ENCODE measurements at places on chromosomes 12 and 14. TPM values are rescaled to one million over a fixed set of nuclear protein-coding genes. Genes with fewer than 3 reads are reported as not detected.

AKAP6 gene
- total RNA-seq: 3.7 TPM

- H3K4me1 ChIP-seq: peaks cover 5% of the 10 kb centered on the region
- H3K27me3 ChIP-seq: no peaks in the 10 kb centered on the region
- no peak overlapping the region for H3K27ac ChIP-seq
- no peaks in the 10 kb centered on the region for H3K36me3 ChIP-seq
These were observed 5.6 kb upstream of the E2F7 start for GRCh38 chr12:77070800-77071449.

GRCh38 chr12:65450625-65451024 lies 172.1 kb downstream of the MSRB3 start:
- H3K36me3 ChIP-seq: no peaks in the 10 kb centered on the region
- no peaks in the 10 kb centered on the region for H3K4me1 ChIP-seq
- DNase-seq: no peak
- no peak overlapping the region for H3K27ac ChIP-seq

DNA sequence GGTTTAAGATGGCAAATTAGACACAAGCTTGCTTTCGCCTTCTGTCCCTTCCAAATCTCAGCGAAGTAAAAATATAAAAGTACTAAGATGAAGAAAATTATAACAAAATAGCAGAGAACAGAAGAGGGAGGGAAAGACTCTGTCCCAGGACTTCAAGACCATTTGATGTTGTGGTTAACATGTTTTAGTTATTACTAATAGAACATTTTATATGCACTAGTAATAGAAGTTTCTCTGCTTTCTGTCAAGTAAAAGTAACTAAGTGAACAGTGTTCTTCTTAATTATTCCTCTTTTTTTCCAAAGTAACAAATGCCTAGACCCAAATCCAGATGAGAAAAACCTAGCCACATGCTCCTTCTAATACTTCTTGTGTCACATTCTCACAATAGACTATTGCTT lies 85.1 kb upstream of the DAAM1 start:
- no peaks in the 10 kb centered on the region for H3K4me1 ChIP-seq
- H3K27me3 ChIP-seq: no peaks in the 10 kb centered on the region
- DNase-seq: no peak
- no peak overlapping the region for H3K27ac ChIP-seq
- H3K36me3 ChIP-seq: no peaks in the 10 kb centered on the region
- no peak overlapping the region for H3K4me3 ChIP-seq

C12orf50 gene
- total RNA-seq: 0.09 TPM

KRT77 gene
- not detected for total RNA-seq

DNA sequence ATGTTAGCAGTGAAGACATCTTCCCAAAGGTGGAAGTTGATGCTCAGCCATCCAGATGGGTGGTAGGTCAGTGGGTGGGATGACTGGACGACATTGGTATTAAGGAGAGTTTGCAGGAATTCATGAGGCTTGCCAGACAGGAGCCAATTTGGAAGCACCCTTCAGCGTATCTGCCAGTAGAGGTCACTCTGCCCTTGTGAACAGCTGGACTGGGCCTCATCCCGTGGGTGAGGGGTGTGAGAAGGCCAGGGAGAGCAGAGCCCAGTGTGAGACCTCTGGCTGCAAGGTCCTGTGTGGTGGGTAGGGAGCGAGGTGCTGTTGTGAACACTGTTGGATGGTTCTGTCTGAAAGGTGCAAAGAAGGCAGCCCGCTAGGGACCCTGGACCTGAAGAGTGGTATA lies 37.7 kb downstream of the SLC5A8 start:
- no peak overlapping the region for H3K27ac ChIP-seq
- no peaks in the 10 kb centered on the region for H3K4me1 ChIP-seq
- H3K27me3 ChIP-seq: no peaks in the 10 kb centered on the region
- DNase-seq: no peak
- H3K36me3 ChIP-seq: no peaks in the 10 kb centered on the region

DNA sequence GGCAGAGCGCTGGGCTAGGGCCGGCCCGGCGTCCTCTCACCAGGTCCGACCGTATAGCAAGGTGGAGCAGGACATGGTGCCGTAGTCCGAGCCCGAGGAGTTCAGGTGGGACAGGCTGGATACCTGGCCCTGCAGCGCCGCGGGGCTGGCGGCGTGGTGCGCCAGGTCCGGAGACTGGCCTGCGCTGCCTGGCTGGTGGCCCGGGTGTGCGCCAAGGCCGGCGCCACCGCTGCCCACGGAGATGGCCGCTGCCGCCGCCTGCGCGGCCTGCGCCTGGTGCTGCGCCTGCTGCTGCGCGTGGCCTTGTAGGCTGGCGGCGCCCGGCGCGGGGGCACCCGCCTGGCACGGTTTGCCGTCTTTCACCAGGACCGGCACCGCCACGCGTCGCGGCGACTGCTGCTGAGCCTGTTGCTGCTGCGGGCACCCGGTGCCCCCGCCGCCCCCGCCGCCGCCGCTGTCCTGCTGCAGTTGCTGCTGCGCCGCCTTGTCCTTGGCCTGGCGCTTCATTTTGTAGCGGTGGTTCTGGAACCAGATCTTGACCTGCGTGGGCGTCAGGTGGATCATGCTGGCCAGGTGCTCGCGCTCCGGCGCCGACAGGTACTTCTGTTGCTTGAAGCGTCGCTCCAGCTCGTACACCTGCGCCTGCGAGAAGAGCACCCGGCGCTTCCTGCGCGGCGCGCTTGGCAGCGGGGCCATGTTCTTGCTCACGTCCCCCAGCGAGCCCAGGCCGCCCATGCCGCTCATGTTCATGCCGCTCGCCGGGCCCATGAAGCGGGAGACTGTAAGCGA lies 2.6 kb downstream of the NKX2-1 start:
- H3K4me3 ChIP-seq: no peak overlapping the region
- H3K36me3 ChIP-seq: no peaks in the 10 kb centered on the region
- no peak overlapping the region for H3K27ac ChIP-seq
- H3K4me1 ChIP-seq: peaks cover 11% of the 10 kb centered on the region

GRCh38 chr12:66035288-66035966 lies 95.1 kb downstream of the LLPH start:
- no peak for DNase-seq
- no peaks in the 10 kb centered on the region for H3K4me1 ChIP-seq
- no peak overlapping the region for H3K4me3 ChIP-seq
- no peaks in the 10 kb centered on the region for H3K36me3 ChIP-seq

KLRG1 gene
- 55.8 TPM for total RNA-seq

- H3K27me3 ChIP-seq: no peaks in the 10 kb centered on the region
- no peak for DNase-seq
- H3K4me1 ChIP-seq: no peaks in the 10 kb centered on the region
- no peak overlapping the region for H3K27ac ChIP-seq
- H3K4me3 ChIP-seq: no peak overlapping the region
These were observed 107.1 kb downstream of the PAX9 start for GRCh38 chr14:36768638-36769337.

GRCh38 chr14:30842431-30842830 lies 31.9 kb upstream of the COCH start:
- H3K27ac ChIP-seq: no peak overlapping the region
- H3K36me3 ChIP-seq: no peaks in the 10 kb centered on the region
- H3K27me3 ChIP-seq: no peaks in the 10 kb centered on the region
- H3K4me1 ChIP-seq: no peaks in the 10 kb centered on the region
- no peak for DNase-seq

- H3K4me1 ChIP-seq: peaks cover 5% of the 10 kb centered on the region
- H3K27me3 ChIP-seq: no peaks in the 10 kb centered on the region
- H3K27ac ChIP-seq: no peak overlapping the region
- no peaks in the 10 kb centered on the region for H3K36me3 ChIP-seq
- H3K4me3 ChIP-seq: no peak overlapping the region
- DNase-seq: no peak
These were observed 116.8 kb downstream of the CRADD start for GRCh38 chr12:93793983-93794382.

SPPL3 gene
- 49.4 TPM for total RNA-seq

GRCh38 chr14:65637780-65638179 lies 225.2 kb downstream of the FUT8 start:
- no peaks in the 10 kb centered on the region for H3K36me3 ChIP-seq
- no peak overlapping the region for H3K27ac ChIP-seq
- no peaks in the 10 kb centered on the region for H3K27me3 ChIP-seq
- H3K4me1 ChIP-seq: peaks cover 29% of the 10 kb centered on the region

DNA sequence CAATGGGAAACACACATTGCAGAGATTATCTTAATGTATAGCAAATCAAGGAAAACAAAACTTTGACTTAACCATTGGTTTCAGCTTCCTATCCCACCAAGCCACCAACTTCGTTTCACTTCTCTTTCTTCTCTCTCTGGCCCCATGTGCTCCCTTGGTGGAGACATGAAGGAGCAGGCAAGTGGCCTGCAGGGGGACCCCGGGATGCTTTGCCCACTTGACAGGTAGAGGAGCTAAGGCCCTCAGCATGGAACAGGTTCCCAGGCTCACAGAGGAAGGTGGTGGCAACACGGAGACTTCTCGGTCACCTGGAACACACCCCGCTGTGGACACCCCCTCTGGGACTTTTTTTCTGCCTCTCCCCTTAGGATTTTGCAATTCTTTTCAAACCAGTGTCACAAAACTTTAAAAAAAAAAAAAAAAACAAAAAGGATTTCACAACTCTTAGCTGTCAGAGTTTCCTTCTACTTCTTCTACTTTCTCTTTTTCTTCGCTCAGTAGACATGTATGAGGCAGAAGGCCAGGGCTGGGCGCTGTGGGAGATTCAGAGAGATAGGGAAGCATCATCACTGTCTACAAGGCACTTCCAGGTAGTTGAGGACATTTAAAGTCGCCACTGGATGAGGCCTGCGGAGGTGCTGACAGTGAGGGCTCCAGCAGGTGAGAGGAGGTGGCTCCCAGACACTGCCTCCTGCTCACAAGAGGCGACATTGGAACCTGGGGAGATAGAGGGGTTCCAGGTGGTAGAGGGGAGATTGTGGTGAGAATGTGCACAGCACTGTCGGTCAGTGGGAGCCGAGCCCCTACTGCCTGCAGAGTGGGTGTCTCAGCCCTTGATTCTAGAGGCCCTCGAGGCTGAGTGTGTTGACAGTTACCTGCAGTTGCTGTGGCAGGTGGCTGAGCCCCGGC lies 119.6 kb downstream of the GCH1 start:
- no peaks in the 10 kb centered on the region for H3K27me3 ChIP-seq
- H3K36me3 ChIP-seq: no peaks in the 10 kb centered on the region
- DNase-seq: no peak
- no peaks in the 10 kb centered on the region for H3K4me1 ChIP-seq
- H3K4me3 ChIP-seq: no peak overlapping the region

MFAP5 gene
- total RNA-seq: not detected

DNA sequence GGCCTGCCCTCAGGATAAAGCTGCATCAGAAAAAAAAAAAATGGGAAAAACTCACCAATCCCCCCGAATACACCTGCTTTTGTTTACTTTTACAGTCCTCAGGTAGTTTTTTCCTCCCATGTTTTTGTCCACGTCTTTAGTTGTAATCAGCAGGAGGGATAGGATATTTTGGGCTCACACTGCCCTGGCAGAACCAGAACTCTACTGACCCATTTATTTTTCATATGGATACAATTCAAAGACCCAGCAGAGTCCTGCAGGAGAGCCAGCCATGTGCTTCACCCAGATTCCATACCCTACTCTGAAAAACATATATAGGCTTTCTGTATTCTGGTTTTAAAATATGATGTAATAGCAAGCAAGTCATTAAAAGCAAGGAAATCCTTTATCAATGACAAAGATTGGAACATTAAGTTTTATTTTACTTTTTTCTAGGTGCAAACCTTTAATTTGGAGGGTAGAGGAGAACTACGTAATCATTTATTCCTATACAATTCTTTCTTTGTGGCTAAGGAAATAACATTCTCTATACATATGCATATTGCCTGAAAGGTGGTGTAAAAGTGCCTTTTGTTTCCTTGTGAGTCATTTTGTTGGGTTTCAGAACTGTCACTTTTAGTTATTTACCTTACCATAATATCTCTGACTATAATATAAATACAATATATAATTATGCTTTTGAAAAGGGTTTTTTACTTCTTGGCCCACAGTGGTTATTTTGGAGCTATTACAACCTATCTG lies 19.1 kb downstream of the DACT1 start:
- no peaks in the 10 kb centered on the region for H3K4me1 ChIP-seq
- H3K36me3 ChIP-seq: no peaks in the 10 kb centered on the region
- no peak for DNase-seq
- H3K4me3 ChIP-seq: no peak overlapping the region

EIF4B gene
- total RNA-seq: 777 TPM

DNA sequence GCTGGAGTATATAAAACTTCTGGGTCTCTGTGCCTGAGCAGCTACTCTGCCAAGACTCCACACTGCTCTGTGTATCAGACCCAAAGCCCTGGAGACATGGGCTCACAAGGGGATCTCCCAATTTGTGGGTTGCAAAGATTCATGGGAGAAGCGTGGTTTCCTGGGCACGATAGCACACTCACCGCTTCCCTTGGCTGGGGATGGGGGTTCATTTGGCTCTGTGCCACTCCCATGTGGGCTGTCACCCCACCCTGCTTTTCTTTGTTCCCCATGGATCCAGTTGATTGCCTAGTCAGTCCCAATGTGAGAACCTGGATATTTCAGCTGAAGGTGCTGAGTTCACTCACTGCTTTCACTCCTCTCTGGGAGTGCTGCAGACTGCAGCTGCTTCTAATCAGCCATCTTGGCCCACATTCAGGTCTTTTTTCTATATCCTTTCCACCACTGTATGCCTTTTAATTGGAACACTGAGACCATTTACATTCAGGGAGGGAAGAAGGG lies 40.0 kb upstream of the PCNX4 start:
- H3K27me3 ChIP-seq: peaks cover 3% of the 10 kb centered on the region
- peak; percentile 28 for DNase-seq
- H3K4me1 ChIP-seq: peaks cover 14% of the 10 kb centered on the region
- no peak overlapping the region for H3K4me3 ChIP-seq

GRCh38 chr12:56521209-56521589 lies 421 bp upstream of the RBMS2 start:
- H3K4me1 ChIP-seq: peaks cover 14% of the 10 kb centered on the region
- H3K27me3 ChIP-seq: no peaks in the 10 kb centered on the region
- DNase-seq: no peak
- H3K36me3 ChIP-seq: no peaks in the 10 kb centered on the region
- H3K27ac ChIP-seq: peak overlapping the region; percentile 18

DNA sequence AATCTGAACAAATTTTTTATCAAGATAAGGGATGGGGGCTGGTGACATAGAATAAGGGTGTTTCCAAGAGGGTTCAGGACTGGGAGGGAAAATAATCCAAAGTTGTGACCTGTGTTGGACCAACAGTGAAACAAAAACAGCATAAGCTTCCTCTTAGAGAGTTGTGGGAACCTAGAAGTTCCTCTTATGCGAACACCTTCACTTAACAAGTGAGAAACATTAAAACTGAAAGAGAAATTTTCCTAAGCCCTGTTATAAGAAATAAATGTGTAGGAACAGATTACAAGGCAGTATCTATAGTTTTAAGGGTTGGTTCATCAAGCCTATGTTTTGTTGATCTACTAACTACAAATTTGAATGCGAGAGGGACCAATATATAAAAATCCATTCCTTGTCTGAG lies 58.4 kb downstream of the LLPH start:
- no peak for DNase-seq
- H3K36me3 ChIP-seq: no peaks in the 10 kb centered on the region
- H3K4me1 ChIP-seq: no peaks in the 10 kb centered on the region
- H3K27me3 ChIP-seq: no peaks in the 10 kb centered on the region
- H3K4me3 ChIP-seq: no peak overlapping the region

KRT3 gene
- total RNA-seq: not detected

KRT82 gene
- total RNA-seq: not detected
